HCEC 1CT (cell line): ENCODE measurements at places on chromosomes 7 and 10.

GRCh38 chr10:132809232-132810140, 23.5 kb upstream of the NKX6-2 start:
- DNase-seq = no peak

- DNase-seq = no peak
Observed at GRCh38 chr7:44114586-44115310, 8.6 kb downstream of the POLD2 start.

DNA sequence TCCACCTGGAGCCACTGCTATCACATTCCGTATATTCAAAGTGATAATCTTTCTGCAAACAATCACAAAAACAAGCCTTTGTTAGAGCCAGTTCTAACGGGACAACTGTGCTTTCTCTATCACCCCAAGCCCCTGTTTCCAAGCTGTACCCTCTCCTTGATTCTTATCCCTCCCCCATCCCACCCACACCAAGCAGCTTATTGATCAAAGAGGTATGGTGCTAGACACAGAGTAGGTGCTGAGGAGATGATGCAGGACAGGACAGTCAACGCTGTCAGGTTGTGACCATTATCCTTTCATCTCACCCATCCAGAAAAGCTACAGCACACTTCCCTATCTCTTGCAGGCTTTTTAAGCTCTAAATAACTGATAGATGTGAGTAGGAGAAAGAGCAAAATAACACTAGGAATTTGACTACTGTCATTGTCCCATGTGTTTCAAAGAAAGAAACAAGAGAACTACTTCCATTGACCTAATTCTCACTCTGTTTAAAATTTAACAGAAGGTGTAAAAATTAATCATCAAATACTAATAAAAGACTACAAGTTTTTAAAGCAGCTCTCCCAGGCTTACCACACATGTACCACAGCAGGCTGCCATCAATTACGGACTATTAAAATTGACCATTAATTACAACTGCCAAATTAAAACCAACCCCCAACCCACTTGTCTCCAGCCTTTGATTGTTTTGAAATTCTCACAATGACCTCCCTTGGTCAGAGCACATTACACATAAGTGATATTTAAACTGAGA, 94.3 kb downstream of the ELAPOR2 start:
- DNase-seq = no peak

DNA sequence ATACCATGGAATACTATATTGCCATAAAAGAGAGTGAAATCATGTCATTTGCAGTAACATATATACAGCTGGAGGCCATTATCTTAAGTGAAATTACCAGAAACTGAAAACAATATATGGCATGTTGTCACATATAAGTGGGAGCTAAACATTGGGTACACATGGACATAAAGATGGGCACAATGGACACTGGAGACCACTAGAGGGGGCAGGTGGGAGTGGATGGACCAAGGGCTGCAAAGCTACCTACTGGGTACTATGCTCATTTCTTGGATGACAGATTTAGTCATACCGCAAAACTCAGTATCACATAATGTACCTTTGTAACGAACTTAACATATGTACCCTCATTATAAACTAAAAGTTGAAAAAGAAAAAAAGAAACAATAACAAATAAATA, 1167.6 kb downstream of the NXPH1 start:
- DNase-seq = no peak

DNA sequence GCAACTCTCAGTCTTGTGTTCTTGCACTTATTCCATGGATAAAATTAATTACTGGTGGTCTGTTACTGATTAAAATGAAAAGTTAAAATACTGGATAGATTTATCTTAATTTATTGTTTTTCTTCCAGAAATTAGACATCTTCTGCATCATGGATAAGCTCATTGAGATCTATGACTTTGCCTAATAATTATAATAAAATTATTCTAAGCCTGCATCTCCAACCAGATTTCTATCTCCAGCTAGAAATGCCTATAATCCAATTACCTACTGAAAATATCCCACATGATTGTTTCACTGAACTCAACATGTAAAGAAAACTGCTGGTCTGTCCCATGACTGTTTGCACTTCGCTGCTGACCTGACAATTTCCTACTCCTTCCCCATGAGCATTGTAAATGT, 88.3 kb upstream of the ACBD5 start:
- DNase-seq = no peak

DNA sequence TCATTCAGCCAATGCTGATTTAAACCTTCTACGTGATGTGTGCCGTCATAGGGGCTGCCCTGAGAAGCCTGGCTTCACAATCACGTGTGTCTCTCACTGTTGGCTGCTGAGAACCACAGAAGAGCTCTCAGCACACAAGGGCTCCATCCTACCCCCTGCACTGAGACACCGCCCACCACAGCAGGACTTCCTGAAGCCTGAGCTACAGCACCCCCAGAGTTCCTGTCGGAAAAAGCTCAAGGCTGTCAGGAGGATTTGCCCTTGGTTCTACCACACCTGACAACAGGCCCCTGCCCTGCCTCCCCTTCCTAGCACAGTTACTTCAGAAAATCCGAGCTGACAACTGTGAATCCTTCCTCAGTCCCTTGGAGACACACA, 191.9 kb downstream of the MAD1L1 start:
- DNase-seq = no peak

- no peak for DNase-seq
Observed at GRCh38 chr7:121595758-121596696, 199.9 kb upstream of the FAM3C start.

GRCh38 chr7:96654630-96655188, 54.9 kb downstream of the SEM1 start:
- DNase-seq = no peak

DNA sequence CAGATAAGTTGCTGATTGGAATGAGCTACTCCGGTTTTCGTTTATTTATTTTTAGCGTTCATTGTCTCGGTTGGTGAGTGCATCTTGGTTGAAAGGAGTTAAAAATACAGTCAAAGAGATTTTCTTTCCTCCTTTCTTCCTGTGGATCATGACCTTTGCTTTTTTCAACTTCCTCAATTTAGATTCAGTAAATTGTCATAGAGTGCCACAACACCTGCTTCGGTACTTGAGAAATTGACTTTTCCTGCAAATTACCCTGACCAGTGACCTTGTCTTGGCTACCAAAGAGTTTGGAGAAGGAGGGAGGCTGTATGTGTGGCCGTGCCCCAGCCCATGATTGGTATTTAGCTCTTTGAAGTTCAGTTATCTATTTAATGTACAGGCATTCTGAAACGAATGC, 128.7 kb downstream of the FAM204A start:
- DNase-seq = no peak

DNA sequence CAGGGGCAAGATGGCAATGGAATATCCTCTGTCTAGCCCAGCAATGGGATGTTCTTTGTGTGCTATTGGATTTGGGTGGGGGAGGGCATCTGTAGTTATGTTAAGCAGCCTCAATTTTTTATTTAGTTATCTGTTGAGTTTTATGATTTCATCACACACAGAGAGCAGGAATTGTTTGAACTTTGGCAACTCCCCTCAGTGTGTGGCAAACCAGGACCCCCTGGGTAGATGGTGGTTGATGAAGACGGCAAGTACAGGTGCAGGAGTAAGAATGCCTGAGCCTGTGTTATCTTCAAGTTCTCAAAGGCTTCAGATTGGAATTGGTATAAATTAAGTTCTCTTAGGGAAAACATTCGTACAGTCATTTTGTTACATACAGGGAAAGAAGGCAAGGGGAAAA, 142.4 kb upstream of the SAMD8 start:
- no peak for DNase-seq
